ENCODE measurements at places on chromosomes 12 and 14. TPM values are rescaled to one million over a fixed set of nuclear protein-coding genes. Genes with fewer than 3 reads are reported as not detected.

- DNase-seq: no peak
Observed at GRCh38 chr14:35159742-35160409, 37.5 kb downstream of the PRORP start.

- DNase-seq: no peak
Observed at GRCh38 chr12:12449533-12450025, 92.7 kb downstream of the BORCS5 start.

The MYL6B gene
- 165 TPM for polyA plus RNA-seq

- DNase-seq: no peak
Observed at GRCh38 chr12:103571286-103571685, 15.8 kb upstream of the STAB2 start.

- no peak for DNase-seq
Observed at GRCh38 chr14:22079766-22080165, 406.1 kb upstream of the OR4E1 start.

The TTC8 gene
- 45.0 TPM for polyA plus RNA-seq

- no peak for DNase-seq
Observed at GRCh38 chr14:103115845-103116572, 7.3 kb upstream of the TNFAIP2 start.

- DNase-seq: peak; percentile 88
Observed at GRCh38 chr12:4276524-4277204, 3.1 kb downstream of the CCND2 start.

DNA sequence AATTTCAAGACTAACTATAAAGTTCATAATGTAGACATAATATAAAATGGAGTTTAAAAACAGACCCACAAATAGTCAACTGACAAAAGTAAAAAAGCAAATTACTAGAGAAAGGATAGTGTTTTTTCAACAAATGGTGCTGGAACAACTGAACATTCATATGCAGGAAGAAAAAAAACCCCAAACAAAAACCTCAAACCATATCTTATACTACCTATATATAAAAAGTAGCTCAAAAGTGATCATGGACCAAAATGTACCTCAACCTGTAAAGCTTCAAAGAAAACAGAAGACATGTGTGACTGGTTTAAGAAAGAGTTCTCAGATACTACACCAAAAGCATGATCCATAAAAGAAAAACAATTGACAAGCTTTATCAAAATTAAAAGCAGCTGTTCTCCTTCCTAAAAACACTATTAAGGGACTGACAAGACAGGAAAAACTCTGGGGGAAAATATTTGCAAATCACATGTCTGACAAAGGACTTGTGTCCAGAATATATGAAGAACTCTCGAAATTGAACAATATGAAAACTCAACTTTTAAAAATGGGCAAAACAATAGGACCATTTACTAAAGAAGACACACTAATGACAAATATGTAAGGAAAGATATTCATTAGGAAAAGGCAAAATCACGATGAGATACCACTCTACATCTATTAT is 22.7 kb upstream of the ARID4A start:
- DNase-seq: no peak

- DNase-seq: no peak
Observed at GRCh38 chr12:113055594-113056380, 743 bp upstream of the DTX1 start.

DNA sequence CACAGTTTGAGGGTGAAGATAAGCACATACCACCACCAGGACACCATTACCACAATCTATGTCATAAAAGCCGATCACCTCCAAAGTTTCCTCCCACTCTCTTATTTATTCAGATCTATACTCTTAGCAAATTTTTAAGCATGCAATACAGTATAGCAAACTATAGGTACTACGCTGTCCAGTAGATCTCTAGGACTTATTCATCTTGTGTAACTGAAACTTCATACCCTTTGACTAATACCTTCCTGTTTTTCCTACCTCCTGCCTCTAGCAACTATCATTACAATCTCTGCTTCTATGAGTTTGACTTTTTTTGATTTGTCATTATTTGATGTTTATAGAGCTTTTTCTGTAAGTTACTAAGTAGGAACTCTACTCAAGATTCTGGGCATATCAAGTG is 84.5 kb upstream of the MANSC4 start:
- DNase-seq: no peak

DNA sequence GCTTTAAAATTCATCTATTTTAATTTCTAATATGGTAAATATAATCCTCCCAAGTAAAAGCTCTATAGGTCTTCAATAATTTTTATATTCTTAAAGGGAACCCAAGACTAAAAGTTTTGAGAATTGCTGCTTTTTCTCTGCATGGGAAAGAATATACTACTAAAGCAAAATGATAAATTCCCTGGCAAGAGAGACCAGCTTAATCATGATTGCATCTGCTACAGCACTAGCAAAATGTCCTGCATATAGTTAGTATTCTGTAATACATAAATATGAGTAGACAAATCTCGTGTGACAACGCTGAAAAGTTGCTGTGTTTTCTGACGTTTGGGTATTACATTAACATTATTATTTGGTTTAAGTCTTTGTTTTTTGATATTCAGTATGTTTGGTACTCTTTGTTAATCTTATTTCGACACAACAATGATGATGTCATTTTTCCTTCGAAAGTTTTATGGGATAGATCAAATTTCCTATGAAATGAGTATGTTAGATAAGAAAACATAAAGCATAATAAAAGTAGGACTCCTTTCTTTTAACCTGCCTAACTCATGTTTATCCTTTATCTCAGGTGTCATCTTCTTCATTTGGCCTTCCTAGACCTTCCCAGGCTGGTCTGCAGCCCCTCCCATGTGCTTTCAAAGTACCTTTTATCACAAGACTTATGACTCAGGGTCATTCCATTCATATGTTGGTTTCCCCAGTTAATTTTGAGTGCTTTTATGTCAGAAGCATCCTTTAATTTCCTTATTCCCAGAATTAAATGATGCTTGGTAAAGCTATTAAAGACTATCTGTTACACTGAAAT is 321.9 kb downstream of the RAD51B start:
- no peak for DNase-seq

DNA sequence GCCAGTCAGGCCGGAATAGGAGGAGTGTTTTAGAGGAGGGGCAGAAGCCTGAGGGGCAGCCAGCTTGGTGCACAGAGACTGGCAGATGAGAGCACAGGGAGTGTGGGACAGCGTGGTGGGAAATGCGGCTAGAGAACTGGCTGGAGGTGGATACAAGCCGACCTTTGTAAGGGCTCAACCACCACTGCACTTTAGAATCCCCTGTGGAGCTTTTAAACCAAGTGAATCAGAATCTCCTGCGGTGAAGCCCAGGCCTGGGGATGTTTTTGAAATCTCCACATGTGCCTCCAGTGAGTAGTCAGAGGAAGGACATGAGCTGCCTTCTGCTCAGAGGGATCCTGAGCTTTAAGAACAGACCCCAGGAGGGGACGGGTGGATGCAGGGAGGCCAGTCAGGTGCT is 10.9 kb upstream of the PCED1B start:
- no peak for DNase-seq

DNA sequence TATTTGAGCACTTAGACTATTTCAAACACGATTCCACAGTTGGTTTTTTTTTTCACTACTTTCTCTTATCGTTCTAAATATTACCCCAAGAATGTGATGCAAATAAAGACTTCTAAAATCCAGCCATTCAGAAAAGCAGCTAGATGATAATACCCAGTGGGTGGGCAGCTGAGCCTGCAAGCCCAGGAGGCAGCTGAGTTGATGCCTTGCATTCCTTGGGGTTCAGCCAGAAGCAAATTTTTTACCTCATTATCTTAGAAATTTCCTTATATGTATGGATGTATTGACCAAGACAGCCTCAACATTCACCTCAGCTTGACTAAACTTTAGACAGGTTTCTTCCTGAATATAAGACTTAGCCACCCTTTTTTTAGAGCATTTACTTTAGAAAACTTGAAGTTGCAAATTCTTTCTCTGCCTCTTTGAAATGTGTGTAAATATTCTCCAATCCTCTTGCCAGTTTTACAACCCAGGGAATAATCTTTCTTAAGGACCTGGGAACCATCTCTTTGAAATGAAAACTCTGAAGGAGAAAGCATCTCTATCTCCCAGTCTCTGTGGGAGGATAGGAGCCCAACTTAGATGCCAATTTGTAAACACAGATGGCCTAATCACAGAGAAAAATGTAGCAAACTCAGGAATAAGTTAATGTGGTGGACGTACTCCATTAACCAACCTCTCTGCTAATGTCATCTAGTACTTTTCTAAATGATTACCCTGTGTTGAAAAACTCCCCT is 52.2 kb upstream of the ANP32D start:
- no peak for DNase-seq

- DNase-seq: no peak
Observed at GRCh38 chr12:94244165-94245133, 96.1 kb downstream of the PLXNC1 start.

GRCh38 chr14:74988131-74988530 is 14.6 kb upstream of the EIF2B2 start:
- DNase-seq: no peak

- no peak for DNase-seq
Observed at GRCh38 chr12:67070307-67070600, 198.9 kb upstream of the CAND1 start.

The C1QL4 gene
- polyA plus RNA-seq: 0.98 TPM

GRCh38 chr12:68482660-68483059 is 128.0 kb upstream of the RAP1B start:
- no peak for DNase-seq

The CCND2 gene
- 57.9 TPM for polyA plus RNA-seq

- DNase-seq: no peak
Observed at GRCh38 chr12:5577211-5577612, 145.3 kb downstream of the NTF3 start.

The KRT74 gene
- not detected for polyA plus RNA-seq

The KRT83 gene
- polyA plus RNA-seq: not detected

The BDKRB2 gene
- polyA plus RNA-seq: 5.2 TPM

- DNase-seq: no peak
Observed at GRCh38 chr12:50003595-50003994, 21.7 kb downstream of the RACGAP1 start.

The BEST3 gene
- polyA plus RNA-seq: 0.30 TPM

DNA sequence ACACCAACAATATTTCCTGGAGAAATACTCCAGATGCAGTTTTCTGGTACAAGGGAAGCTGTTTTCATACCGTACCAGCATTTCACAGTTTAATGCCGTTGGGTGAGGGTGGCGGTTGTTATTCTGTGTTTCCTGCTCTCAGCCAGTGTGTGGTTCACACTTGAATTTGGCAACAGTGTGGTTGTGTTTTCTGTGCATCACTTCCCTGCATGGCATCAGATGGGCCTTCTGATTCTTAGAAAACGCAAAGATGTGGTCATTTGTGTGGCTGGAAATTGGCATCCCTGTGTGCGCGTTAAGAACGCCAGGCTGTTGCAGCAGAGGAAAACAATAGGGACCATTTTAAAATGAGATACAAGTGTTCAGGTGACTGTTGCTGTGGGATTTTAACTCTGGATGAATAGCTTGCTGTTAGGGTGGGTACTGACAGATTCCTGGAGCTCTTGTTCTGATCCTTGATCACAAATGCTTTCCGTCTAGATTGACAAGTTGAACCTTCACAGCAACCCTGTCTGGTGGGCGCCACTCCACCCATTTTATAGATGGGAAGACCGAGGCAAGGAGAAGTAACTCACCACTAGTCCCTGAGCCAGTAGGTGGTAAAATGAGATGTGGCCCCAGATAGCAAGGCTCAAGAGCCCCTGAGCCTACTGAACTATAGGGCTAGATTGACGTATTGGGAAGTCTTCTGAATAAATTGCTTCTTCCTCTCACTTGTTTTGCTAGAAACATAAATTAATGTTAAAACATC is 231.2 kb downstream of the CHST11 start:
- DNase-seq: no peak

DNA sequence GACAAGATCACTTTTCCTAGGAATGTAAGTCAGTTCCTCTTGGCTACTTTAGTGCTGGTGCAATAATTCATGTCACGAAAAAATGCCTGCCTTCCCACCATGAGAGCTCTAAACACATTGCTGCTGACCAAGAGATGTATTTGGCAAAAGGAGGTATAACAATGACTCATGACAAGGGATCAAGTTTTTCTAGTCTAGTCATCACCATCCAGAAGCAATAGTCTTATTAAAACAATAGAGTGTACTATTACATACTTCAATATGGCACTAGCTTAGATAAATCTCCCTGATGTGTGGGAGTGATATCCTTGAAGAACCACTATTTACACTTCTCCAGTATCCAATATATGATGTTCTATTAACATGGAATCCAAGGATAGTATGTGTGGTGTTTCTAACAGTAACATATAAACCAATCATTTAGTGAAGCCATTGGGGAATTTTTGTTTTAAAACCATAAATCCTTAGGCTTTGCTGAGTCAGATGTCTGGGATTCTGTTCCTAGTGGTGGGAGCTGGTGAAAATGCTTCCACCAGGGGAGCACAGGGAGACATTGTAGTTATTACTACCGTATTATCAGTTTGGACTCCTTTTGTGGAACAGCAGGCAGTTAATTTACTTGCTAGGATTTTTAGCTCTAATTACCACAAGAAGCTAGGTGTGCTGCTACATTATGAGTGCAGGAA is 1387.5 kb downstream of the LRFN5 start:
- no peak for DNase-seq

The KRT3 gene
- not detected for polyA plus RNA-seq

DNA sequence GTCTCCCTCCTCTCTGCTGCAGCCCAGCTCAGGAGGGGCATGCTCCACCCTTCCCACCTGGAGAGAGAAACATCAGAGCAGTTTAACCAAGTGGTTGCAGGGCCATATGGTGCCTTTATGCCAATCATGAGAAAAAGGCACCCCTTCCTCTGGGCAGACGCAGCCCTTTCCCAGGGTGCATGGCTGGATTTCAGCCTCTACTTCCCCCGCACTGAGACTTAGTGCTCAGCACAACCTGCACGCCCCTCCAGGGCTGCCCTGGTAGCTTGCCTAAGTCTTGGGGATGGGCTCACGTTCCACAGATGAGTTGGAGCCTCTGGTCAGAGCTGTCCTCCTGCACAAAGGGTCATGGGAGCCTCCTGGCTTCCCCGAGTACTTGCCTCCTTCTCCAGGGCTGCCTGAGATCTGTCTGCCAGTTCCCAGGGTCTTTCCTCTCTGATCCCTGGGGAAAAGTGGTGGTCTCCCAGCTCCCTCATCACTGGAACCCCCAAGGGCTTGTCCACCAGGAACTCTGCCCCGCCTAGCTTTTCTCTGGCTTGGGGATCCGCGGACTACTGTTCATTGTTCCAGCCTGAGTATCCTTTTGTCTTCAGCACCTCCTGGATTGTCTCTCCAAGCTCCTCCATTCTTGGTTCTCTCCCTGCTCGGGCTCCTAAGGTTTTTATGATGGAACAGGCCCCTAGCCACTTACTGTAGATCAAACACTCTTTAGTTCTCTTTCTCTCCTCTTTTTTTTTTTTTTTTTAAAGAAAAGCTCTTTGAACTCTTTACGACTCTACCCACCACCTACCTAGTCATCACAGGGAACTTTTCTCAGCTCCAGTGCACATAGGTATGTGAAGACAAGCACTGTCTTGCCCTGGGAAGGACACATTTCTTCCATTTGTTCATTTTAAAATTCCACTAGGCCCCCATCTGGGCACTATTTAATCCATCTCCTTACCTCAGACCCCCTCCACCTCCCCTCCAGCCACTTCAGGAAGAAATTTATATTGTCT is 6.1 kb upstream of the KRT74 start:
- peak; percentile 5 for DNase-seq

DNA sequence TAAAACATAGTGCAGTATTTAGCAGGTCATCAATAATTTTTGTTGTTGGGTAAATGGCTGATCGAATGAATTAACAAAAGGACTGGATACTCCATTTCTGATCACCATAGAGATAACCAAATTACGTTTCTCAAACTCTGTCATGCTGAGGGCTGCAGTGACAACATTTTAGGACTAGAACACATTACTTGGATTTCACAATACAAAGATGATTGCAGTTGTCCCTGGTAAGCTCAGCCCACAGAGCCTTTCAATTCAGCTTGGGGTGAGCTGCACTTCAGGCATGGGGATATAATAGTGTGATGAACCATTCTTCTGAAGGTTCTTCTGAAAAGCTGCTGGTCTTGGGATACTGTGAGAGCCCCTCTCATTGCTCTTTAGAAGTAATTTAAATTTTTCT is 74.3 kb downstream of the FAR2 start:
- no peak for DNase-seq
